ENCODE measurements at places on chromosomes 2 and 18. TPM values are rescaled to one million over a fixed set of nuclear protein-coding genes. Genes with fewer than 3 reads are reported as not detected.

- no peak for DNase-seq
Observed at GRCh38 chr2:60280238-60280637, 273.2 kb downstream of the BCL11A start.

GRCh38 chr2:102256276-102256675, 55.1 kb upstream of the IL1RL1 start:
- no peak for DNase-seq

DNA sequence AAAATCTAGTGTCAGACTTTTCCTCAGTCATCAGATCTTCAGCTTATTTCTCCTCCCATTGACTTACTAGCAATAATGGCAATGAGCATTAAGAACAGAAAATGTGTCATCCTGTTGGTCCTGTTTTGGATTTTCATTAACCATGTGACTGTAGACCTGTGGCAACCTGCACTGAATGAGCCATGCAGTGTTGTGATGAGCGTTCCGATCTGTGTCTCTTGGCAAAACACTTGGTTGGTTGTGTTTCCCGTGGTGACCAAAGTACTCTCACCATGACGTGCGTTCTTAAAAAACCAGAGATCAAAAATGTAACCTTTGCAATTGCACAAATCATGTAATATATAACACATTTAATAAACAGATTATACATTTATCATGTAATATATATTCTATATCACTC, 138.6 kb downstream of the MAP3K20 start:
- DNase-seq = no peak

- no peak for DNase-seq
Observed at GRCh38 chr2:97646977-97647376, 1.1 kb downstream of the COX5B start.

FIGN gene
- 6.6 TPM for total RNA-seq

GRCh38 chr2:109270505-109271312, 141.7 kb downstream of the SH3RF3 start:
- no peak for DNase-seq
